D341Med (cell line): ENCODE measurements at places on chromosomes 13 and 19.
A peak's percentile ranks its signal among the peaks of the same experiment; 100 is the strongest.

DNA sequence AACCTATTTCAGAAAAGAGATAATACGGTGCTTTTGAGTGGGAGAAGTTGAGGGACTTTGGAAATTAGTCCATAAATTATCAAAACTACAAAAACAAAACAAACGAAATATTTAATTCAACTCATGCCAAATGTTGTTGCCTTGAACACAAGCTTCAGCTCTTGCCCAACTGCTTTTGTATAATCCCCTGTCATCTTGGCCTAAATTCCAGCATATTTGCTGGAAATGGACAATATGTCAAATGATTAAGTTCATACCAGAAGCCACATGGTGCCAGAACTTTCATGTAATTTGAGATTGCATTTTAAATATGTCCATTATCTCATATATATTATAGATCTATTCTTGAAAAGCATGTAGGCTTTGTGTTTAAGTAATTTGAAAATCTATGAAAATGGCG lies 373.7 kb upstream of the SLITRK6 start:
- no peak for DNase-seq

DNA sequence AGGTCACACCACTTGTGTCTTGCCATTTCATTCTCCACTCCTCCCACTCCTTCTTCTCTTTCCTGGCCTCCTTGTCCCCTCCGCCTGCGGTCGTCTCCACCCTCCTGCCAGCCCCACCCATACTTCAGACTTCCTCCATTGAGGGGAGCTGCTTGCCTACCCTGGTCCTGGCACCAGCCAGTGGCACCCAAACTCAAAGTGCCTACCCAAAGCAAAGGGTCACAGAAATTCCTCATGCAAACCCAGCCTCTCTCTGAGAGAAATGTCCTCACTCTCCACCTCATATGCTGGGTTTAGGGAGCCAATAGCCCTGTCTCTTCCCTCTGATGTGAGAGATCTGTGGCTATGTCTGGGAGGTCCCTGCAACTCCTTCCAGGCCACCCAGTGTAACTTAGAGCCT lies 109.6 kb downstream of the TEX26 start:
- DNase-seq, result no peak

- DNase-seq, result peak; percentile 82
These were observed at the start of gene LDLR for GRCh38 chr19:11089254-11090013. Gene LDLR, plus strand, starts transcription at chr19:11089463. Its CDS starts 86 bp downstream, at chr19:11089549.

DNA sequence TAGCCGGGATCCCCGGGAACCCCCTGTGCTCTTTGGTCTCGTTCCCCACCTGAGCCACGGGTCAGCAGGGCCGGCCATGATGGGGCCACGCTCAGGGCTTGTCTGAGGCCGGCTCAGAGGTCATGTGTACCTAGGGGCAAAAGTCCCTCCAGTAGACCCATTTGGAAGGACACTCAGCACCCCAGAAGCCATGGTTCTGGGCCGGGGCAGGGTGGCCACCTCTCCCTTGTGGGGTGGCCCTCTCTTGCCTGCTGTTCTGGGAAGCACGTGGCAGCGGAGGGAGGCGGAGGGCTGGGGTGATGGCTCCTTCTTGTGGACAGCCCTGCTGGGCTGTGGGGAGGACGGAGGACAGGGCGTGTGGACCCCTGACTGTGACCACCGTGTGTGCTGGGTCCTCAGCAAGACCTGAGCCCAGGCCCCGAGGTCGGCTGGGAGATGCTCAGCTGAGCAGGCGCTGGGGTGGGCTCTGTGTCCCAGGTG lies 6.4 kb upstream of the PEAK3 start:
- no peak for DNase-seq

DNA sequence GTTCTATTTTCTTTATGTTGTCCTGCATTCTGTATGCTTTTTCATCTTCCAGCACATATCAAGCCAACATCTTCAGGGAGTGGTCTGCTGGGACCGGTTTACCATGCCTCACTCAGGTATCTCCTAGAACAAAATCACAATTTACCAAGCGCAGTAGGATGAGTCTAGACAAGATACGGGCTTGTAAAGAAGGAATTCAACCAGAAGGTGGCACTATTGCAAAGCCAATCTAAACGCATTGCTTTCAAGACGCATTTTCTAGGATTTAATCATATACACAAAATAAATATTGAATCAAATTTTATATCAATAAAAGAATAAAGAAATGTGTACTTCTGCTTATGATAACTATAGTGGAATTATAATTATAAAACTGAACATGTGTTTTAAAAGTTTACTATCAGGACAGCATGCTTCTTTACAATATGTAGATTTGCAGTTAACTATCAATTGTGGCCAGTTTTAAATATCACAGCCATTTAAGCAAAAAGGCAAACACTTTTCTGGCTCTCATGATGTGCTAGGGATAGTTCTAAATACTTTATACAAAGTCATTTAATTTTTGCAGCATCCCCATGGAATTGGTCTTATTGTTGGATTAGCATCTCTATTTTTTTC lies 16.1 kb upstream of the TPP2 start:
- DNase-seq, result peak; percentile 52

DNA sequence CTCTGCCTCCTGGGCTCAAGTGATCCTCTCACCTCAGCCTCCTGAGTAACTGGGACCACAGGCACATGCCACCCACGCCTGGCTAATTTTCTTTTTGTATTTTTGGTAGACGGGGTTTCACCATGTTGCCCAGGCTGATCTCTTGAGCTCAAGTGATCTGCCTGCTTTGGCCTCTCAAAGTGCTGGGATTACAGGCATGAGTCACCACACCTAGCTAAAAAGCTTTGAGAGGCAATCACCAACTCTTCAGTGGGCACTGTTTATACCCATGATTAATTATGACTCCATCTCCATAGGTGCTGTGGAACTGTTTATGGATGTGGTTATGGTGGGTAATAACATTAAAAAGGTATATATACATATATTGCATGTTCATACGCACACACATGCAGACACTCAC lies 7.5 kb upstream of the RBM26 start:
- DNase-seq, result no peak
